ENCODE measurements at places on chromosomes 16 and 17.

DNA sequence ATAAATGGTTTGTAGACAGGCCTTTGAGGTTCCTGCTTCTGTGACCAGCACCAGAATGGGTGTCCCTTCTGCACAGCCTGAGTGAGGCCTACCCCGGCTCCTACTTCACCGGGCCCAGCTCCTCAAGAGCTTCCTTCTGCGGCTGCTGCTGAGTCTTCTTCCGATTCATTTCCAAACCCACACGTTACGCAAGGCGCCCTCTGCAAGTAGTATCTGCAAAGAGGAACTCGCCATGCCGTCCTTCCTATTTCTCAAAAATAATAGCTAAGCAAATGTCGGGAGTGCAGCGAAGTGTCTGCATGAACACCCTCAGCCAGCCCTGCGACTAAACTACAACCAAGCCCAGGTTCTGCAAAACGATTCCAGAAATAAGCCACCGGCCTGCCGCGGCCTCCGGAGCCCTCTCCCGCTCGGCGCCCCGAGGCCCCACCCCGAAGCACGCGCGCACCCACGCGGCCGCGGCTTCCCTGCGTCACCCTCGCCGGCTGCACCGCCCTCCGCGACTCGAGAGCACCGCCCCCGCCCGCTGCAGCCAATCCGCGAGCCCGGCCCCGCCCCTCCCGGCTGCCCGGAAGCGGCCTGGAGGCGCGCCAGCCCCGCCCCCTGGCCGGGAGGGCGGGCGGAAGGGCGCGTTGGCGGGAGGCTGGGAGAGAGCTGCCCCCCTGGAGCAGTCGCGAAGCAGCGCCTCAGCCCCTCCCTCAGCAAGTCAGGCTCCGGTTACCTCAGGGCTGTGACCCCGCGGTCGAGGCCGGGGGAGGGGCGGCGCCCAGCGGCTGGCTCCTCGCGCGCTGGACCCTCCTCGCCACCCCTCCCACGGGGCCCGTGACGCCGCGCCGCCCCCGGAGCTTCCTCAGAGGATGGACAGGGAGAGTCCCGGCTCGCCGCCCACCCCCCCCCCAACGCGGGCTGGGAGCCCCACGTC is 8.3 kb downstream of the MNT start:
- peak; percentile 98 for DNase-seq

- no peak for DNase-seq
These were observed 37.3 kb upstream of the ANKFY1 start for GRCh38 chr17:4301066-4301465.

DNA sequence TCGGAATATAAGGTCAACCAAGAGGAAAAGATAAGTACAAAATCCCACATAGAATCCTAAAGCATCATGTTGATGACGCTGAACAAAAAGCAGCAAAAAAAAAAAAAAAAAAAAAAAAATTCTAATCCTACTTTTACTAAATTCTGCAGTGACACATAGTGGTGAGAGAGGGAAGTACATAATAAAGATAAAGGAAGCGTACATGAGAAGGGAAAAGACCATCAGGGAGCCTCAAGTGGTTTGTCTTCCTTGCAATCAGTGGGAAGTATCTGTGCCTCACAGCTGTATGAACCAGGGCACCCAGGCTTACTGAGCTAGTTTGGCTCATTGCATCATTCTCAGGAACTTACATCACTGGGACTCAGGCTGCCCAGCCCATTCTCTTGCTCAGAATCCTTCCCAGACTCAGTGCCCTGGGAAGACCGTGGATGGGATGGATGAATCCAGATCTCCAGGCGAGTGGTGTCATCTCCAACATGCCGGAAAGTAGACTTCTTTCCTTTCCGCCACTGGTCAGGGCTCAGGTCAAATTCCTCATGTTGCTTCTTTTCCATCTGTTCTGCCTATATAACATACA is 21.2 kb downstream of the SMG6 start:
- DNase-seq, result peak; percentile 63

DNA sequence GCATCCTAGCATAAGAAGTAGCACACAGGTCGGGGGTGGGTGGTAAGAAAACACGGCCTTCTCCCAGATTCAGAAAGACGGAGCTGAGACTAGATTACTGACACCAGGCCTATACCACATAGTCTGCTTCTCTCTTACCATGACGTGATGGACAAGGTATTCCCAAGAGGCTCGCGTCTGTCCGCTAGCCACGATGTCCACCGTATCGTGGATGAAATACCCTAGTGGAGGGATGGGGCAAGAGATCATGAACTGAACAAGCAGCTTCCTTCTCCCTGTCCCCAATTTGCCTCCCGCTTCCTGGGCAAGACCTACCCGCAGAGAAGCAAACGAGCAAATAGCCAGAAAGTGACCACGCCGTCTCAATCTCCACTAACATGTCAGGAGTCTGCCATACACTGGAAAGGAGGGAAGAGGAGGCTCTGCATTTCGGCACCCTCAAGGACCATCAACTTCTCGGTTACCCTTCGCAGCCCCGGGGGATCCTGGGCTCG is 820 bp downstream of the TLCD1 start:
- no peak for DNase-seq

- DNase-seq, result peak; percentile 45
These were observed 394 bp upstream of the CPD start for GRCh38 chr17:30378241-30378824.

DNA sequence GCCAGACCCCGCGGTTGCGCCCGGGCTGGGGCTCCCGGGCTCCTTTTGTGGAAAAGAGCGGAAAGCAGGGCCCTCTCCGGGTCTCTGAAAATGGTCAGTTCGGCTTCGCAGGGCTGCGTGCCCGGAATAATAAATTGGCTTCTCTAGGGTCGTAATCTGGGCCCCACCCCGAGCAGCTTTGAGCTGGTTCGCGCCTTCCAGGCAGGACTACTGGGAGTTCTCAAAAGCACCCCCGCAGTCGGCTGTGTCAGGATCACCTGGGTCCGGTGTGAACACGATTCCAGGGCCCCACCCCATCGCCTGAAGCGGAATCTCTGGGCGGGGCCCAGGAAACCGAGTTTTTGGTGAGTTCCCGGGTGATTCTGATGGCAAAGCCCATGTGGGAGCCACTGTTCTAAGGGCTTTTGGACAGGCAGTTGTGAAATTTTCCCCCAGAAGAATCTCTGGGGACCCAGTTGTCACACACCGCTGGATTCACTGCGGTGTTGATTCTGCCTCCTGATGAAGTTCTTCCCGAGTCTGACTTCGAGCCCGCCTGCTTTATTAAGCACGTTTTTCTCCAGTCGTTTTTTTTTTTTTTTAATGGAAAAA is 77.0 kb downstream of the MRC2 start:
- DNase-seq, result no peak
